Bone marrow (tissue), 2 donors: ENCODE measurements at places on chromosomes 2 and 18.

GRCh38 chr2:191109888-191110287 lies 40.9 kb downstream of the STAT4 start:
- no peak for DNase-seq

DNA sequence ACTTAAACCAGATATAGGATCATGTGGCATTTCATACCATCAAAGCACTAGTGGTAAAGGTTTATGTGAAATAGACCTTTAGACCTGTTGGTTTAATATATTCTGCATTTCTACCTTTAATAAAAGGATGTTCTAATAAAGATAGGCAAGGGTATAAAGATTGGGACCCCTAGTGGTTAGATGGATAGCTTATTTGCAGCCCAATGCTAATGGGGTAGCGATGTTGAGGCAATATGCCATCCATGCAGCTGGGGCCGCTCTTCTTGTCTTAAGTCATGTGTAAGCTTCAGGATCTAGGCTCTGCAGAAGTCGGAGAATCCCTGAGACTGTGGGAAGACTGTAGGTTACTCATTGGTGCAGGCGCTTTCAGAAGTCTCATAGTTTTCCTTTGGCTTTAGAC lies 114.9 kb downstream of the ICOS start:
- no peak for DNase-seq

DNA sequence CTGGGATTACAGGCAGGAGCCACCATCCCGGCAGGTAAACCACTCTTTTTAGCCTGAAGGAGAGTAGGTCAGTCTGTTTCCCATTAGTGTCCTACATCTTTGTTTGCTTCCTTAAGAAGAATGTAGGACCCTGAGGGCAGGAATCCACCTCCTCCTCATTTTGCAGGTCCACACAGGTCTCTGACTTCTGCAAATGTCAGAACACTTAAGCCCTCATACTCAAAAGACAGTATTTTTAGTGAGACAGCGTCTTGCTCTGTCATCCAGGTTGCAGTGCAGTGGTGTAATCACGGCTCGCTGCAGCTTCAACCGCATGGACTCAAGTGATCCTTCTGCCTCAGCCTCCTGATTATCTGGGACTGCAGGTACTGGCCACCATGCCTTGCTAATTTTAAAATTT lies 9.3 kb downstream of the PSTPIP2 start:
- no peak for DNase-seq

DNA sequence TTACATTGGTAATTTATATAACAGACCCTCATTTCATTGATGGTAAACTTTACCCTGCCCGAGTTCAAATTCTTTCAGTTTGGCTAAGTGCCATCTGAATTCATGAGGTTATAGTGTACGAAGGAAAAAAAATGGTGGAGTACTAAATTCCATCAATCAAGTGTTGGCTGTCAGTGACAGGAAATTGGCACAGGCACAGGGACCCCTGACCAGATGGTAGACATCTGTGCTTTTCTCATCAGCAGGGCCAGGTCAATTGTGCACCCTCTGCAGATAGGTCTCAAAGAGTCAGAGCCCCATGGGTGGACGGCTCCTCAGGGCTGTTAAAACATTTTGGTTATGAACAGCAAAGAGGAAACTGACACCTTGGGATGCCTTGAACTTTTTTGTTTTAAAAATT lies 439.2 kb downstream of the SETBP1 start:
- DNase-seq = no peak

DNA sequence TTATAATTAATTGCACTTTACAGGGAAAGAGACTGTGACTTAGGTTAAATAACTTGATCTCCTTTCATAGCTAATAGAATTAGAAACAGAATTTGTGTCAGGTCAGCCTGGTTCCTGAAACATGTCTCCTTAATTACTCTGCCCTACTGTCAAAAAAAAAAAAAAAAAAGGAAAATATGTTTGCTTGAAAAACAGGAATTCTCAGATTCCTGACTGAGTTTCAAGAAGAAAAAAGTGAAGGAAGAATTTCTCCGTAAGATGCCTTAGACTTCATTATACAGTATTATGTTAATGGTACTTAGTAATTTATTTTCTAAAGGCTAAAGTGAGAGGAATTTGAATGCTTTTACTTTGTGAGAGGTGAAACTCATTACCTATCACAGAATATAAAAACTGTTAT lies 118.4 kb upstream of the REG3G start:
- DNase-seq = no peak

- DNase-seq = no peak
Measured at GRCh38 chr2:11068079-11068741, 87.1 kb upstream of the SLC66A3 start.

DNA sequence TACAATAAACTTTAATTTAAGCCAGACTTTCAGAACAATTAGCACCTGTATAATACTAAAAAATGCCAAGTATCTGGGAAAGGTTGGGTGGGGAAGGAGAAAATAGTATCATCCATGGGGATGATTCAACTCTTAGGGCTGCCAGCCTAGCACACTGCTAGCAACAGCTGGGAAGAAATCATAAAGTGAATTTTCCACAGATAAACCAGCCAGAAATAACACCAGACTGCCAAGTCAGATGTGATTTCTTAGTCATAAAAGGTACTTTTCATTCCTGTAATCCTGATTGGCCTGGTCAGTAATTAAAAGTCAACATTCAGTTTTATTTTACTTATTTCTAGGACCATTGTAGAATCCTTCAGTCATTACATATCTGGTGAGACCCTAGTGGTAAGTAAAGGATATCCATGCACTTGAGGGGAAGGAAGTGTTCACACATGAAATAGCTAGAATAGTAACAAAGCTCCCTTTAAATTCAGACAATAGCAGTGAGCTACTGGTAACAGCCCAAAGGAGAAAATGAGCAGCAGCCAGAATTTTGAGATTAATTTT lies 59.4 kb downstream of the LIMS1 start:
- peak; percentile 55 for DNase-seq

DNA sequence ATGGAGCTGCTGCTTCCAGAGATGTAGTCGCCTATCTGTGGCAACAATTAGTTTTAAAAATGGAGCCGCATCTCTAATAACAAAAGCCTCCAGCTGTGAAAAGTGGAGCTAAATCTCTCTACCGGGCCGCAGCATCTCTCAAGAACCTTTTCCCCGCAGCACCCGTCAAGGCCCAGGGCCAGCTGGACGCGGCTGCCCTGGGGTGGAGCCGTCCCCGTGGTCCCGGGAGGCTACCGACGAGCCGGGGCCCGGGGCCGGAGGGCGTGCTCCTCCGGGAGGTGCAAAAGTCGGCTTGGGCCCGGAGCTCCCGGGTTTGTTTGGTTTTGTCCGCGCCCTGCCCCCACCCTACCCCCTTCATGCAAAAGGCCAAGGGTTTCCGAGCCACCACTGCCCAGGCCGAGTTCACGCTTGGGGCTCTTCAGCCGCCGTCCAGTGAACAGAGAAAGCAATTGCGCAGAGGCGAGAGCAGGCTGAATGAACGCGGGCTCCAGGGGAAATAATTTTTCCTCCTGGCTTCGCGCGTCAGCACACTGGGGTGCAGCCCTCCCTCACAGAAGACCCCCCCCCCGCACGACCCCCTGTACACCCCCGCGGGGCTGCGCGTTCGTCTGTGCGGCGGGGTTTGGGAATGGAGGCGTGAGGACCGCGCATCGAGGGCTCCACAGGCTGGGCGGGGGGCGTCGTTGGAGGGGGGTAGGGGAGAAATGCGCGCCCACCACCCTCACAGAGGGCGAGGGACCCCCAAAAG lies 557 bp upstream of the GREB1L start:
- DNase-seq = no peak

- no peak for DNase-seq
Measured at GRCh38 chr2:64722291-64723044, 68.8 kb upstream of the SERTAD2 start.

GRCh38 chr2:30298302-30298701 lies 67.0 kb downstream of the LBH start:
- no peak for DNase-seq

DNA sequence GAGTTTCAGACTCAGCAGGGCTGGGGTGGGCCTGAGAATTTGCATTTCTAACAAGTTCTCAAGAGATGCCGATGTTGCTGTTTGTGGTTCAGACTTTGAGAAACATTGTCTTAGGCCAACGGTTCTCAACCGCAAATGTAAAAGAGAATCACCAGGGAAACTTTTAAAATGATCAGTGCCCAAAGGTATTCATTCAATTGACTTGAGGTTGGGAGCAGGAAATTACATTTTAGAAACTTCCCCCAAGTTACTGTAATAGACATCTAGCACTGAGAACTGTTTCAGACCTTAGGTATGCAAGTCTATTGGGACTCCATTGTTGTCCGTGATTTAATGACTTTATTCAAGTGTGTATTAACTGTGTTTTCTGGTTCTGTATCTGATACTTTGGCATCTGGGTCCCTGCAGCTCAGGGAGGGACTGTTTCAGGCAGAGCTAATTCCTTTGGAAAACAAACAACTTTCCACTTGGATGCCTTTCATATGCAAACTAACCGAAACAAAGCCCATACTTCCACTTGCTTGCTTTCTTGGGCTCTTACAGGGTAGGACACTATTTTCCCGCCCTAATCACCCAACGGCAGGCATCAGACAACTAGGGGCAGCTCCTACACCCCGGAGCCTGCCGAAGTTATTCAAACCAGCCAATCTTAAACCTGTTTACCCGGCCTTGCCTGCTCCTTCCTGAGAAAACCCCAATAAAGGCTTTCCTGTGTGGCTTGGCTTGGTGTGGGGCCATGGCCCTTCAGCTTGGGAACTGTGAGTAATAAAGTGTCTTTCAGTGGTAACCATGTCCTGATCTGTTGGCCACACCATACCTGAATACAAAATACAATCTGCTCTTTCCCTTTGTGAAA lies 97.6 kb downstream of the POLE4 start:
- DNase-seq = no peak
